Melanocyte of skin (primary cell): ENCODE measurements at places on chromosomes 6 and 20. TPM values are rescaled to one million over a fixed set of nuclear protein-coding genes. Genes with fewer than 3 reads are reported as not detected.

HCRTR2 gene
- total RNA-seq: not detected in 2 replicates

POLR1H gene
- 27.1 and 28.6 TPM in 2 replicates for total RNA-seq

SCRT2 gene
- not detected in 2 replicates for total RNA-seq

SPEF1 gene
- under 0.01 TPM in 1 of 2 replicates, not detected in the other for total RNA-seq

AKIRIN2 gene
- total RNA-seq: 7.2 and 14.5 TPM in 2 replicates

FAM209B gene
- total RNA-seq: 0.73 TPM in 1 of 2 replicates, not detected in the other

OTOR gene
- not detected in 2 replicates for total RNA-seq

DEFB124 gene
- not detected in 2 replicates for total RNA-seq

POU5F1 gene
- total RNA-seq: not detected in 2 replicates

ZSCAN23 gene
- 1.7 and 7.3 TPM in 2 replicates for total RNA-seq

PNLDC1 gene
- not detected in 2 replicates for total RNA-seq

SLC18B1 gene
- total RNA-seq: 122 and 134 TPM in 2 replicates

ADGRB3 gene
- 0.33 and 0.93 TPM in 2 replicates for total RNA-seq

CAPN11 gene
- under 0.01 TPM in 1 of 2 replicates, not detected in the other for total RNA-seq
